ENCODE measurements at places on chromosomes 11 and 22.

GRCh38 chr11:68065841-68066240 is 27.0 kb downstream of the TCIRG1 start:
- DNase-seq = no peak

DNA sequence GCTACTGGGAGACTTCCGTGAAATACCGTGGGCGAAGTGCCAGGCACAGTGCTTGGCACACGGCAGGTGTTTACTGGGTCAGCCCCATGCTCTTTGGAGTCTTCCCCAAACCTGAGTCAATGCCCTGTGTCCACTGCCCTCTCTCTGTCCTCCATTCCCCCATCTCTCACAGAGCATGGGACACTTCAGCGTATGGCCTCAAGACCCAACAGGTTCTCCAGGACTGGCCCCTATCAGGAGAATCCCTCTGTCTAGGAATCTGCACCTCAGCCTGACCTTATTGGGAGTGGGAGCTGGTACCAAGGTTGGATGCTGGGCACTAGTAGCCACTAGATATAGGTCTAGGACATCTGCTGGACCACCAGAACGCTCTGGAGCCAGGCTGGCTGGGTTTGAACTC is 67.2 kb upstream of the LMO1 start:
- DNase-seq = no peak

- no peak for DNase-seq
Measured at GRCh38 chr11:121439337-121439736, 12.8 kb upstream of the SORL1 start.

- no peak for DNase-seq
Measured at GRCh38 chr11:119258983-119259382, 52.8 kb downstream of the CBL start.

GRCh38 chr11:128904656-128905344 is 13.6 kb downstream of the KCNJ5 start:
- no peak for DNase-seq

- no peak for DNase-seq
Measured at GRCh38 chr22:20639343-20639742, 131.9 kb downstream of the MED15 start.

DNA sequence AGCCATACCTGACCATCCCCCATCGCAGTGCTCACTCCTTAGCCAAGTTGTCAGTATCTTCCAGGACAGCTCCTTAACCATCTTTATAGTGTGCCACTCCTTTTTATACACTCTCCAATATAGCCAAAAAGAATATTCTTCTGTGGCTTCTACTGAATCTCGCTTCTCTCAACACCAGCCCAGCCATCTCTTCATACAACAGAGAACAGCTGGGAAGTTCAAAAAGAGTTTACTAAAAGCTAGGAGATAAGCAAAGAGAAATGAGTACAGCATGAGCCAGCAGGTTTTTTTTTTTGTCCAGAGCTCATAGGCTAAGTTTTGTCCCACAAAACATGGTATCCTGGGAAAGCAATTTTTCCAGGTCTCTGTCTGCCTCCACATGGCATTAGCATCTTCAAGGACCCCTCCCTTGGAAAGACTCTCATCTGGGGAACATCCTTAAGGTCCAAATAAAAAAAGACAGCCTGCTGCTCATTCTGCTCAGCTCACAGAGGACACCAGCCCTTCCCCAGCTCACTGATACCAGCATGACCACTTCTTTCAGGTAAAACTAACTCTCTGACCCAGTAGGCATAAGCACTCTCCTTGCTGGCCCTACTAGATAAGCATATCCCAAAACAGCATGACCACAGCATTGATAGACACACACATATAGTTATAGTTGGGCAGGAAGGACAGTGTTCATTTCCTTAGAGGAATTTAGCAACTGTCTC is 48.8 kb upstream of the YWHAH start:
- DNase-seq = no peak
